GOT3 (cell line): ENCODE measurements at places on chromosomes 1 and 21.

- DNase-seq = no peak
These were observed 11.4 kb downstream of the DOCK7 start for GRCh38 chr1:62676611-62677356.

- DNase-seq = no peak
These were observed 72.5 kb upstream of the GOLT1A start for GRCh38 chr1:204286315-204286714.

- no peak for DNase-seq
These were observed 12.6 kb upstream of the IL12RB2 start for GRCh38 chr1:67294836-67295617.

- no peak for DNase-seq
These were observed 48.4 kb downstream of the FAAP20 start for GRCh38 chr1:2145946-2146835.

GRCh38 chr1:92972409-92973129, 11.3 kb upstream of the DIPK1A start:
- no peak for DNase-seq

GRCh38 chr1:84508510-84508909, 2.1 kb upstream of the GNG5 start:
- DNase-seq = no peak

- no peak for DNase-seq
These were observed 21.2 kb downstream of the CDK18 start for GRCh38 chr1:205525495-205526285.

GRCh38 chr1:21693732-21694131, 24.6 kb upstream of the RAP1GAP start:
- DNase-seq = no peak

GRCh38 chr1:111174070-111174469, 26.4 kb downstream of the DENND2D start:
- no peak for DNase-seq

GRCh38 chr1:85839459-85839858, 131.2 kb upstream of the ZNHIT6 start:
- DNase-seq = no peak

DNA sequence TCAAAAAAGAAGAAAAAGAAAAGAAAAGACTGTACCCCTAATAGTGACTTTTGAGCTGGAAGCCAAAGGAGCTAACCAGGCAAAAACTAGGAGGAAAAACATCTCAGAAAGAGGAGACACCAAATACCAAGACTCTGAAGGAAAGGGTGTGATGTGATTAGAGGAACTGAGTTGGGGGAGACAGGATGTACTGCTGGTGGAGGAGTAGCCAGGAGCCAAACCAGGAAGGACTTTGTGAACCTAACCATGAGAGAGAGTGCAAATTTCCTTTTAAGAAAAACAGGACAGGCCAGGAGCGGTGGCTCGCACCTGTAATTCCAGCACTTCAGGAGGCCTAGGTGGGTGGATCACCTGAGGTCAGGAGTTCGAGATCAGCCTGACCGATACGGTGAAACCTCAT, 4.1 kb upstream of the RBP7 start:
- DNase-seq = no peak

DNA sequence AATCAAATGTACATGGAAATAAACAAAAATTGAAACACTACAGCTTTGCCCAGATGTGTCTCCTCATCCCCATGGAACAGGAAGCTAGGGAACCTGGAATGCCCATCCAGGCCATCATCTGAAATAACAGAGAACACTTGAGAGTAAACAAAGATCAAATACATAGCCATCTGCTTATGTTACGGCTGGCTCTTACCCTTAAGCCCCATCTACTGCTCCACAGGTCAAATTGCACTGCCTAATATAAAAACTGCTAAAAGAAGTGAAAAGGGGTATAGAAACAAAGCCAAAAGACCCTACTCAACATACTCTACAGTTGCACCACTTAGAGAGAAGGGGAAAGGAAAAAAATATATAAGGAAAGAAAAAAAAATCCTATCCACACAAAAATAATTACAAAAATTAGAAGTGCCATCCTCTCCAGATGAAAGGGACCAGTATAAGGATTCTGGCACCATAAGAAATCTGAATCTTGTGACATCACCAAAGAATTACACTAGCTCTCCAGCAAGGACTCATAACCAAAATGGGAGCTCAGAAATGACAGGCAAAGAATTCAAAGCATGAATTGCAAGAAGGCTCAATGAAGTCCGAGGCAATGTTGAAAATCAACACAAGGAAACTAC, 26.9 kb downstream of the OR6Y1 start:
- DNase-seq = no peak

DNA sequence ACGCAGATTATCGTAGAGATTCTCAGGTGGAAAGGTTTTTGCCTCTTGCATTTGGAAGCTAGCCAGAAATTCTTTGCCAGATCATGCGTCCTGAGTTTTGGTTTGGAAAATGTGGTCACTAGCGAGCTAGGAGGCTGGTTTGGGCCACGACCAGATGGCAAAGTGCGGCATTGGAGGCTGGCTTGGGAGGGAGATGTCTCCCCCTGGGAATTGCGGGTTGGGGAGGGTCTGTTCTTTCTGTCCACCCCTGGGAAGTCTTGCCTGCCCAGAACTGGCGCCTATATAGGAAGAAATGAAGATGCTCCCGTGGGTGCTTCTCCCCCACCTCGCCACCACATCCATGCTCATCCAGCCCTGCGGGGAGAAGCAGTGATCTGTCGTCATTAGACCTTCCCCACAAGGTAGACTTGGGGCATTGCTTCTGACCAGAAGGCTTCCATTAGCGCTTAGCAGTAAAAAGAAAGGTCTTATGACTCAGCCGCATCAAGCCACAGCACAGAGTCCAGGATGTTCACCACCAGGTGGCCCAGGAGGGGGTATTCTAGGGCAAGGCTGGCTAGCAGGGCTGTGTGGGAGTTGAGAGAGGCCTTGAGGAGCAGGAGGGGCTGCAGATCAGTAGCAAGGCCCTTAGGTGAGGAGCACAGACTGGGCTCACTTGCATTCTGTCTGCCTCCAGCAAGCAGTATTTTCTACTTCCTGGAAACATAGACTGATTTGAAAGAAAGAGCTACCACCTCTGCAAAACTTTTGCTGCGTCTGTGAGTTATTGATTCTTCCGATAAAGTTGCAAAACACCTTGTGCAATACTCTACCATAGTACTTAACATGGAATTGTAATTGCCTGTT, 1.5 kb upstream of the PTP4A2 start:
- peak; percentile 37 for DNase-seq

DNA sequence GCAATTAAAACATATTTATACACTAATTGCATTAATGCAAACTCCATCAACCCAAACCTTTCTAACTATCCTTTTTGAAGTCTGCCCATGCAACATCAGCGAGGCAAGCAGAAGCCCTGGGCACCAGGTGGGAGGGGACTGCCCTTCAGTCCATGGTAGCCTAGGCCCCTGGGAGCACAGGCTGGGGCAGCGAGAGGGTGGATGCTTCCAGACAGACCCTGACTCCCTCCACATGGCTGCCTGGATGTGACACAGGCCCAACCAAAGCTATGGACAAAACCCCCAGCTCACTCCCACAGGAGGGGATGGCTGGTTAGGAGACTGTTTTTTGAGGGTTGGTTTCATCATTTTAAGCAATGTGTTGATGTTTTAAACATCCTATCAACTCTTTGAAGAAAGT, 17.8 kb upstream of the LRRC47 start:
- no peak for DNase-seq

- DNase-seq = no peak
These were observed 973 bp downstream of the SDF4 start for GRCh38 chr1:1230656-1231399.

DNA sequence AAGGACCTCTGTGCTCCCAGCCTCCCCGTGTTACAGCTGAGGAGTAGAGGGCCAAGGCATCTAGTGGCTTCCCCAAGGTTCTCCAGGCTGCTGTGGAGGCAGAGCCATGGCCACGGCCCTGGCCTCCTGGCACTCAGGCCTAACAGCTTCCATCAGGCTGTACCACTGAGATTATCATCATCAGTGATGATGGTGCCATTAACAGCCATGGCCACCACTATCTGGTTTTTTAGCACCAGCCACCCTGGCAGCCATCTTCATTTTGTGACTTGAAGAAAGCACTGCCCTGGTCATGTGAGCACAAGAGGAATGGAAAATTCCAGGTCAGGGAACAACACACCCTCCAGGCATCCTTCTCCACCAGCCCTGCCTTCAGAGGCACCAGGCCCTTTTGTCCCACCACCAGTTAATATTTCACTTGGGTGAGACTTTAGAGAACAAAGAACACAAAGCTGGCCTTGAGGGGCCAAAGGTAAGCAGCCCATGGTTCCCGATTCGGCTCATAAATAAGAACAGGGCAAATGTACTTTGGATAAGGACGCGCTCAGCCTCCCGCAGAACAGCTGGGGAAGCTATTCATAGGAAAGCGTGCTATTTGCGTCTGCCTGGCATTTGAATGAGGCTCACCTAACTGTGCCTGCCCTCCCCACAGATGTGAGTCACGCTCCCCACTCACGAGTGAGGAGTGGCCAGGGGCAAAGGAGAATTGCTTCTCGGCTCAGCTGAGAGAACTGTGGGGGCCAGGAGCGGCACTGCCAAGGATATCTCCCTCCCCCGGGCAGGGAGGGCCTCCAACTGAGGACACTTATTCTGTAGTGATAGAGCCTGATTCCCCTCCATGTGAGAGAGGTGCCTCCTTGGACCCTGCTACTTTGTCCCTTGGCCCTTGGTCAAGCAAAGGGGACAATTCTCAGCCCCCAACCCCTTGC, 95.6 kb downstream of the CD58 start:
- DNase-seq = no peak

- DNase-seq = no peak
These were observed 356.1 kb downstream of the OMA1 start for GRCh38 chr1:58190267-58190988.

- no peak for DNase-seq
These were observed 1030.1 kb downstream of the ADGRL2 start for GRCh38 chr1:82830690-82831380.

DNA sequence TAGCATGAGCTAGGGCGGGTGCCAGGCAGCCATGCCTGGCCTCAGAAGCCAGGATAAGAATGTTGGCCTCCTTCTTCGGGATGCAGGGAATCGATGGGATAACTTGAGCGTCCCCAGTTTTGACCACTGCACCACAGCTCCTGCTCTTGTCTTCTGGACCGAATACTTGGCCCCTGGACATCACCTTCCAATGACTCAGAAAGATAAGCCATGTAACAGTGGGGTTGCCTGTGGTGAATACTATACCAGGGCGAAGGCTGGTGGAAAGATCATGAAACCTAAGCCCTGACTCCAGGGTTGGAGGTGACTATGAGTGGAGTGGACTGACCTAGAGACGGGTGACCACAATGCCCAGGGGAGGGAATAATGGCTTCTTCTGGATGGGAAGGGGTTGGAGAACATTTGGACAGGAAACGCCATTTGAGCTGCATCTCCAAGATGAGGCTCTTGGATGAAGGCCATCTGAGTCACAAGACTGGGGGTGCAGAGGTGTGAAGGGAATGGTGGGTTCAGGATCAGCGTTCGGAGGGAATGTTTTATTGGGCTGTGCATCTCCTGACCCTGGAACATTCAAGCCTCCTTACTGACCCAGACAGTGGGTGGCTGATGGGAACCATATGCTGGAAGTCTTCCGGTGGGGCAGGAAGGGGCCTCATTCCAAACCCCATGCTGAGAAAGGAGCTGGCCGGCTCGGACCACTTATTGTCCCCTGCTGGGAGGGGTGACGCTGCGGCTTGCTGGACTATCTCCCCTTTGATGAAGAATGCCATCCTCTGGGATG, 18.5 kb upstream of the KCNE2 start:
- DNase-seq = no peak

GRCh38 chr21:31554511-31555022, 104.9 kb upstream of the SOD1 start:
- DNase-seq = no peak

DNA sequence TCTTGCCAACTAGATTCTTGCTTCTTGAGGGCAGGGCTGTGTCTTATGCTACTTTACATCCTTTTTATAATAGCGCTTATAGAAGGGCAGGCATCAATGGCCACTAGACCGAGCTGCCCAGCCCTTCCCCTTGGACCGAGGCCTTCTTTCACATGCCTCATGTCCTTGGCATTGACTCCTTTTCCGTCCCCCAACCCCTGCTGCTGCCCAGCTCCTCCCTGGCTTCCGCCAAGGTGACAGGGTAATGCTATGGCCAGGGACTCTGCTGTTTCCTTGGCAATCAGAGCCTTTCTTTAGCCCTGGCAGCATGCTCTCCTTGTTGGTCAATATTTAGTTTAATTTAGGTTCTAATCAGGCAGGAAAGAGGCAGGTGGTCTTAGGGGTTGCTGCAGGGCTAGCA, 48.2 kb downstream of the DDX20 start:
- no peak for DNase-seq

DNA sequence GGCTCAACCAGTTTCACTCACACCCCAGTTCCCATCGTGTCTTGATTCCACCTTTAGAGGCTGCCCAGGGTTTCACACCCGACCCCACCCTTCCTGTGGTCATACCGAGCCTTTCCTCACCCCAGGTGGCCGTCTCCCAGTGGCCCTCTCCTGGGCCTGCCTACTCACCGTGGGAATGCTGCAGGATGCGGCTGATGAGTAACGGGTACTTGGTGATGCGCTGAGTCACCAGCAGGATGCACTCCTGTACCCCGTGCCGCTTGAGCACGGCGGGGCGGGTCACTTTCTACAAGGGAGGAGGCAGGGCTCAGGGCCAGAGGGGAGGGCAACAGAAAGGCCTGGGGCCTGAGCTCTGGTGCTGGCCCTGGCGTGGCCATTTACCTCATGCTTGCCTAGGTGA, 16.4 kb downstream of the ARHGEF2 start:
- DNase-seq = peak; percentile 44

DNA sequence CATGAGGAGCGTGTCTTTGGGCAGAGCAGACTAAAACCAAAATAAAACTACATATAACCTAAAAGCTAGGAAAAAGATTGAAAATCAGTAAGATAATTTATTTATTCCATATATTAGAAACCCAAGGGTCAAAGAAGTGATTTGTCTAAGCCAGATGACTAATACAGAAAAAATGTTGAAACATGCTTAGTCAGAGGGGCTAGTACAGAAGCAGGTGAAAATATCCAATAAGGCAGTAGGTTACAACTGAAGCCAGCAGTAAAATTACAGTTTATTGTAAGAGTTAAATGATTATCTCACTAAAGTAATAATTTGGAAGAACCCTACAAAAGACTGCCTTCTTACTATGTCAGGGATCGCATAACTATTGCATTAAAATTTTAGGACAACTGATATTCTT, 1190.9 kb upstream of the PRMT6 start:
- no peak for DNase-seq

- DNase-seq = no peak
These were observed 34.6 kb downstream of the SLAMF6 start for GRCh38 chr1:160488347-160489058.

DNA sequence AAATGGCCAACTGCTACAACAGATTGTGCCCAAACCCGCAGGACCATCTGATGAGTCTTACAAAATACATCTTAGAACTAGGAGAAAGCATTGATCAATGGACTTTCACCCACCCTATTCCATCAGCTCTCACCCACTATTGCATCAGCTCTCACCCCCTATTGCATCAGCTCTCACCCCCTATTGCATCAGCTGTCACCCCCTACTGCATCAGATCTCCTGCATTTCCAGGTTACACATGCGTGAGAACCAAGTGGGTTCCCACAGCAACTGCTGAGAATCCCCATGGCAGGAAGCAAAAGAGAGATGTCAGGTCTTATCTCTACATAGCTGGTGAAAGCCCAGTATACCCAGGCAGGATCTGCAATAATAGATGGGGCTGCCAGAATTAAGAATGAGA, 533.5 kb downstream of the LTN1 start:
- no peak for DNase-seq

- no peak for DNase-seq
These were observed 642 bp downstream of the HCRTR1 start for GRCh38 chr1:31617916-31618746.

GRCh38 chr1:68112835-68113243, 62.4 kb upstream of the DIRAS3 start:
- DNase-seq = no peak
